ENCODE measurements at places on chromosomes 1 and 21.

DNA sequence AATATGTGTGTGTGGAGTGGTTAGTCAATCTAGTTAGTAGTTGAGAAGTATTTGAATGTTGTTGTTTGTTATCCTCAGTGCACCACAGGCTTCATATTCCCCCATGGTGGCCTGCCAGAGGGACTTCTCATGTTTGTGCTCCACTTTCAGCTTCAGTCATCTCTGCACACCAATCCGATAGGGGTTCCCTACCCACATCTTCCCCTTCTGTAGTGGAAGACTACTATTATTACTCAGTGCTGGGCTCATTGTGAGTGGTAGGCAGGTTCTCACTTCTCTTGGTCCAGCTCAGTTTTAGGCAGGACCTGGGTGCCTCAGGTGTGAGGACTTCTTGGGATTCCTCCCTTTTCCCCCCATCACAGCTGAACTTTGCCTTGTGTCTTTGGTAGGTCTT, 14.2 kb downstream of the MT1HL1 start:
- DNase-seq, result no peak

DNA sequence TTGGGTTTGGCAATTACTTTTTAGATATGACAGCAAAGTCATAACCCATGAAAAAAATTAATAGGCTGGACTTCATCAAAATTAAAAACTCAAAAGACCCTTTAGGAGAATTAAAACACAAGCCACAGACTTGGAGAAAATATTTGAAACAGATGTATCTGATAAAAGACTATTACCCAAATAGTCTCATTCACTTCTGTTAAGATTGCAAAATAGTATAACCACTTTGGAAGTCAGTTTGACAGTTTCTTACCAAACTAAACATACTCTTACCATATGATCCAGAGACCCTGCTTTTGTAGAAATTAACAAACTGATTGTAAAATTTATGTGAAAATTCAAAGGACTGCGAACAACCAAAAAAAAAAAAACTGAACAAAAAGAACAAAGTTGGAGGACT, 32.5 kb upstream of the SLC44A3 start:
- no peak for DNase-seq

- no peak for DNase-seq
Measured at GRCh38 chr1:7960867-7961215, 670 bp upstream of the PARK7 start.

- no peak for DNase-seq
Measured at GRCh38 chr1:25107643-25108010, 124.7 kb downstream of the SYF2 start.

- peak; percentile 57 for DNase-seq
Measured at GRCh38 chr1:160400646-160401486, 502 bp downstream of the VANGL2 start.

DNA sequence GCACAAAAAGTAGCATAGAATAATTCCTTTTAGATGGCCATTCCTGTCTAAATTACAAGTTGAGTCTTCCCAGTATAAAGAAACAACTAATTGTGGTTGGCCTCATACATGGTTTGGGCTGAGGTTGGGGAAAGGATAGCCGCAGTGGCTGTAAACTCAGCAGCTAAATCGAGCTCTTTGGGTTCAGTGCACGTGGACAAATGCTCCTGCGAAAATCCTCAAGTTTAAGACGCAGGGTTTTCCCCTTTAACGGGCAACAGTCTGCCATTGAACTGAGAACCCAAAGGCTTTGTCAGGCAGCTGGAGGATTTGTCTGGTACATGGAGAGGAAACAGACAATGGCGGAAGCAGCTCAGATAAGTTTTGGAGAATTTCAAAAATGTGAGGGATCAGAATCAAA, 331.9 kb downstream of the TGFB2 start:
- DNase-seq, result no peak

DNA sequence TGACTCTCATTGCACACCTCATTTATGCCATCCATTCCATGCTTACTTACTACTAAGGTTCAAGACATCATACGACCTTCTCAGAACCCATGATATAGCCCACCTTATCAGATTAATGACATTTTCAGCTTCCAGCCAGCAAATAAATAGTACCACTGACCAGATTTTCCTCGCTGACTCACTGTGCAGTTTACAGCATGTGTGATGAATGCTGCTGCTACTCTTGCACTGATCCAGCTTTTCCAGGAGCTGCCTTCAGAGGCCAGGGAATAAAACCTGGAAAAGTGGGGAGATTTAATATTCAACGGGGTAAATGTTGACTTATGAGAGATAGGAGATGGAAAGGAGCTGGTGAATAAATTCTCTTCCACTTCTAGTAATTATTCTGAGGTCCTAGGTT, 247.1 kb downstream of the COL11A1 start:
- DNase-seq, result no peak

- DNase-seq, result no peak
Measured at GRCh38 chr1:24175033-24175755, 11.9 kb downstream of the IFNLR1 start.

GRCh38 chr1:88737338-88737927, 53.4 kb downstream of the PKN2 start:
- DNase-seq, result no peak

DNA sequence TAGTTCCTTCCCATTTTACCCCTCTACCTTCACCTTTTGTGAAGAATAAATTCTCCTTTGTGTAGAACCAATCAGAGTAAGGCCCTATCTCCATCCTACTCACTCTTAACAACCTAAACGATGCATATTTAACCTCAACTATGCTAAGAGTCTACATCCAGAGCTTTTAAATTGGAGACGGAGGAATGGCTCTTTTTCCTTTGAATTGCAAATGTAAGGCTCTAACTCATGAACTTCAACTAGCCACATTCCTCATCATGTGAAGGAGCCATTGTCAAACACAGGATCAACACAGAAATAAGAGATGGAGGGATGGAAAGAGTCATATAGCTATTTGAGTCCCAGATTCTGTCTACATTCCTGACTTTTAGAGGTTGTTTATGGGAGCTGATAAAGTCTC, 18.2 kb downstream of the DEPDC1 start:
- no peak for DNase-seq

GRCh38 chr1:99228153-99228552, 36.1 kb upstream of the PLPPR4 start:
- peak; percentile 55 for DNase-seq

- DNase-seq, result no peak
Measured at GRCh38 chr1:29282135-29282923, 46.0 kb downstream of the PTPRU start.

DNA sequence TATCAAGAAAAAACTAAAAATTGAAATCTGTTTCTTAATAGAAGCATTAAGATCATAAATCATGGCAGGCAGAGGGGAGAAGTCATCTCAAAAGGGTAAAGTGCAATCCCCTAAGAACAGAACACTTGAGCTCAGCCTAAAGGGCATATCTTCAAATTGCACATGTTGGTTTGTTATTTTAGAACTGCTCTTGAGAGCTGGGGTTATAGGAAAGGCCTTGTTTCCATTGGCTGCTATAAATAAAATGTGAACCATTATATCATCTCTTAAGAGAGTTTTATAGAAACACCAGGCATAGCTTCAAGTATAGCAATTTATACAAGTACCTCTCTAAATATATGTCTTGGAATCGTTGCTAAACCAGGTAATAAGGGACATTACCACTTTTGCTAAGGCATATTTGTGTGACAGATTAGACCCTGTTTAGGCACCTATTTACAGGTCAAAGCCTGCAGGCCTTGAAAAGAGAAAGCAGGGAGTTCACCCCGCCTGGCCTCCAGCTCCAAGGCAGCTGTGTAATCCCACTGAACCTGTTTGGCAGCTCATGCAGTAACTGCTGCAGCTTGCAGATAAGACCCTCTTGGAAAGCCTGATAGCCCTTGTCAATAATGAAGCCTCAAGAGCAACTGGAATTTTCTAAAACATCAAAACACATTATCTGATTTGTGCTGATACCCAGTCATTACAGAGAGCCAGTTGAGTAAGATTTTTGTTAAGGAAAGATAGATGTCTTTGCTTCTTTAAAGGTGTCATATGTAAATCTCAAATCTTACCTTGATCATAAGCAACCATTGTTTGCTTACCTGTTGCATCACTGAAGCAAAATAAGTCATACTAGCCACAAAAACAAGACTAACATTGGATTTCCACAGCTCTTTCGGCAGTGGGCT, 24.2 kb upstream of the SYDE2 start:
- no peak for DNase-seq

DNA sequence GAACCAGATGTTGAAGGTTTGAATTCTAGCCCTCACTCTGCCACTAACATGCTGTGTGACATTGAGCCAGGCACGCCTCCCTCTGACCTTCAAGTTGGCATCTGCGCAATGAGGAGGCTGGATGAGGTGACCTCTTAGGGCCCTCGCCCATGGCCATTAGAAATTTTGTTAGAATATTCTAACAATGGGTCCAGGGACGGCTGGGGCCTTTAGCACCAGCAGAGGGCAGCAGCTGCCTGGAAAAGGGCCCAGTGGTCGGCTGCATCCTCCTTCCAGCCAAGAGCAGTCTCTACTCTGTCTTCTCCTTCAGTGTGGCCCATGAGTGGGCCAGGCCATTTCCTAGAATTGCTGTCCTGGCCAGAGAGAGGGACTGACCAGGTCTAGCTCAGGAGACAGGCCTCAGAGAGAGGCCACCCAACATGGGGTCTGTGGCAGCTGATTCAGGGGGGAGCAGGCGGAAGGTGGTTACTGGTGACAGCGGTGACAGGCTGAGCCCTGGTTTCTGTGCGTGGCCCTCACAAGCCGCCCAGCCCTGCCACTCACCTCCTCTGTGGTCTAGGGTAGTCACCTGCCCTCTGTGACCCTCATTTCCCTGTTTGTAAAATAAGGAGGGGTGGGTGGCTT, 101.3 kb upstream of the ACTL8 start:
- DNase-seq, result peak; percentile 22

DNA sequence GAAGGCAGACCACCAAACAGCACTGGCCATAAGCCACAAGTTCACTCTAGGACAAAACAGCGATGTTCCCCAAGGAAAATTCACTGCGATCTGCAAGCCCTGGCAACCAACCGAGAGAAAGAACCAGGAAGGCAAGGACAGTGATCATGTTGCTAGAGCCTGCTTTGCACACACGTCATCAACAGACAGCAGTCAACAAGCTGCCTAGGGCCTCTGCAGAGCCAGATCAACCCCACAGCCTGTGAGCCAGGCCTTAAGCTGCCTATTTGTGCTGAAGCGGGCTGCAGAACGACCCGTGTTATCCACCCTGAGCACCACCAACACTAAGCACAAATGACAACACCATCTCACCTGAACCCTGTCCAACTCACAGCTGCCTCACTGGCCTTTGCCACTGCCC, 6.2 kb upstream of the YRDC start:
- no peak for DNase-seq

- peak; percentile 82 for DNase-seq
Measured at GRCh38 chr1:204398197-204399125, 13.2 kb downstream of the PPP1R15B start.

GRCh38 chr1:222285526-222285925, 262.4 kb downstream of the HHIPL2 start:
- DNase-seq, result no peak

GRCh38 chr1:242873661-242874060, 349.2 kb upstream of the PLD5 start:
- peak; percentile 96 for DNase-seq

DNA sequence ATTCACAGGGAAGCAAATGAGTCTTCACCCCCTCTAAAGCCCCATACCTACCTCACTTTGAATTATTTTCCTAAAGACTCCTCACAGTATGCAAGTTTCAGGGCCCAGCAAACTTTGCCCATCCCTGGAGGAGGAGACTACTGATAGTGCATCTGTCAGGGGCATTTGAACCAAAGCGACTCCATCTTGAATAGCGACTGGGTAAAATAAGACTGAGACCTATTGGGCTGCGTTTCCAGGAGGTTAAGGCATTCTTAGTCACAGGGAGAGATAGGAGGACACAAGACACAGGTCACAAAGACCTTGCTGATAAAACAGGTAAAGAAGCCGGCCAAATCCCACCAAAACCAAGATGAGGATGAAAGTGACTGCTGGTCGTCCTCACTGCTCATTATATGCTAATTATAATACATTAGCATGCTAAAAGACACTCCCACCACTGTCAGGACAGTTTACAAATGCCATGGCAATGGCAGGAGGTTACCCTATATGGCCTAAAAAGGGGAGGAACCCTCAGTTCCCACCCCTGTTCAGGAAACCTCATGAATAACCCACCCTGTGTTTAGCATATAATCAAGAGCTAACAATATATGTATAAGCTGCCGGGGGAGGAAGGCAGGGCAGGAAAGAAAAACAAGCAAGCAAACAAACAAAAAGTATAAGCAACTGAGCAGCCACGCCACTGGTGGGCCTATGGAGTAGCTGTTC, 3.3 kb upstream of the PKNOX1 start:
- DNase-seq, result no peak

- DNase-seq, result no peak
Measured at GRCh38 chr21:33391656-33392055, 11.6 kb upstream of the IFNGR2 start.

- DNase-seq, result no peak
Measured at GRCh38 chr1:207935166-207935583, 24.2 kb upstream of the CD34 start.

GRCh38 chr1:208387908-208388811, 144.0 kb upstream of the PLXNA2 start:
- no peak for DNase-seq

GRCh38 chr1:78840453-78841271, 165.9 kb downstream of the ADGRL4 start:
- DNase-seq, result peak; percentile 24

- DNase-seq, result no peak
Measured at GRCh38 chr1:186865857-186866256, 37.1 kb downstream of the PLA2G4A start.

DNA sequence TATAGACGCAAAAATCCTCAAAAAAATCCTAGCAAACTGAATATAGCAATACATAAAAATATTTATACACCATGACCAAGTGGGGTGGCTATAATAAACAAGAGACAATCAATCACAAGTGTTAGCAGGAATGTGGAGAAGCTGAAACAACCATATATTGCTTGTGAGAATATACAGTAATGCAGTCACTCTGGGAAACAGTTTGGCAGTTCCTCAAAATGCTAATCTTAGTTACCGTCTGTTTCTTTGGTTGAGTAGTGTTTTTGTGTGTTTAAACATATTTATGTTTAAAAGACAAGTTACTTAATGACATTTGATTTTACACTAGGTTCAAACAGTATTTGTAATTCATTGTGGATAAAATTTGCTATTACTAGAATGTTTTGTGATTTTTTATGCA, 792.0 kb downstream of the LTN1 start:
- no peak for DNase-seq

- no peak for DNase-seq
Measured at GRCh38 chr1:248158758-248159157, 13.8 kb downstream of the OR2M5 start.

- DNase-seq, result no peak
Measured at GRCh38 chr21:31343680-31344480, at the start of gene TIAM1. TSS of gene TIAM1 (minus strand) at chr21:31344261. CDS start at chr21:31266972, 77,289 bp downstream.

DNA sequence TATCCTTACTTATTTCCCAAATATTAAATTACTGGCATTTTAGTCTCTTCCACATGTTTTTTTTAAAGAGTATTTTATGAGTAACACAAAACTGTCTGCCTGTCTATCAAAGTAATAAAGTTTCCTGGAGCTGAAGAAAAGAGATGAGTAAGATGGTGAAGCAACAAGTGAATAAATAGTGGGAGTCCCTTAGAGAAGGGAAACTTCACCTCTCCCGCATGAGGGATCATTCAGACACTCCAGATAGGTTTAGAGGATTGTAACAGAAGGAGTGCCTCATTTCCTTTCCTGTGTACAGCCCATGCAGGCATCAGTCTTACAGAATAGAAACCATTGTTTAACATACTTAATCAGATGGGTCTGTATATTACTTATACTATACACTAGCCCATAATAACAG, 205.7 kb downstream of the USP25 start:
- DNase-seq, result no peak

- DNase-seq, result no peak
Measured at GRCh38 chr1:85351202-85351828, 74.9 kb upstream of the BCL10 start.

GRCh38 chr21:32312326-32312725, 13.7 kb downstream of the MRAP start:
- DNase-seq, result no peak
